Activated CD8-positive, alpha-beta T cell treated with anti-CD3 and anti-CD28 coated beads for 36 hours (primary cell): ENCODE measurements at places on chromosomes 1 and 21. TPM values are rescaled to one million over a fixed set of nuclear protein-coding genes. Genes with fewer than 3 reads are reported as not detected.

DNA sequence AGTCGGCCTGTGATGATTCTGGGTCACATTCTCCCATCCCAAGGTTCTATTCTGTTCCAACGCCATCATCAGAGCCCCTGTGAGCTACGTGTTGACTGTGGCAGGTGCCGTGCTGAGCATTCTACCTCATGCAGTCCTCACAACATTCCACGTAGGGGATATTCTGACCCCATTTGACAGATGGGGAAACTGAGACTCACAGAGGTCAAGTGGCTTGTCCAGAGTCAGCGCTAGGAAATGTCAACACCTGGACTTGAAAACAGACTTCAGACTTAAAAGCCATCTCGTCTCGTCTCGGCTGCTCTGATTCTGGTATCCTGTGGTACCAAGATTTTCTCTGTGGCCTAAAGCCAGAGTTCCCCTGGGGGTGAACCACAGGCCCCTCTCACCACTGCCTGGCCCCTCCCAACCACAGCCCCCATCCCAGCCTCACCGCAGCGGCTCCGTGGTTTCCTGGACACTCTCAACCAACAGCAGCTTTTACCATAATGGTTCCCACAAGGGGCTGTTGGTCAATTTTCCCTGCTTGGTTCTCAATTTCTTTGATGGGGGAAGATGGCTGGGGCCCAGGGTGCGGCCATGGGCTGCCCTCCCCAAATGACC lies 39.6 kb downstream of the SDC3 start:
- DNase-seq: peak; percentile 40

Gene APCS
- not detected for total RNA-seq

DNA sequence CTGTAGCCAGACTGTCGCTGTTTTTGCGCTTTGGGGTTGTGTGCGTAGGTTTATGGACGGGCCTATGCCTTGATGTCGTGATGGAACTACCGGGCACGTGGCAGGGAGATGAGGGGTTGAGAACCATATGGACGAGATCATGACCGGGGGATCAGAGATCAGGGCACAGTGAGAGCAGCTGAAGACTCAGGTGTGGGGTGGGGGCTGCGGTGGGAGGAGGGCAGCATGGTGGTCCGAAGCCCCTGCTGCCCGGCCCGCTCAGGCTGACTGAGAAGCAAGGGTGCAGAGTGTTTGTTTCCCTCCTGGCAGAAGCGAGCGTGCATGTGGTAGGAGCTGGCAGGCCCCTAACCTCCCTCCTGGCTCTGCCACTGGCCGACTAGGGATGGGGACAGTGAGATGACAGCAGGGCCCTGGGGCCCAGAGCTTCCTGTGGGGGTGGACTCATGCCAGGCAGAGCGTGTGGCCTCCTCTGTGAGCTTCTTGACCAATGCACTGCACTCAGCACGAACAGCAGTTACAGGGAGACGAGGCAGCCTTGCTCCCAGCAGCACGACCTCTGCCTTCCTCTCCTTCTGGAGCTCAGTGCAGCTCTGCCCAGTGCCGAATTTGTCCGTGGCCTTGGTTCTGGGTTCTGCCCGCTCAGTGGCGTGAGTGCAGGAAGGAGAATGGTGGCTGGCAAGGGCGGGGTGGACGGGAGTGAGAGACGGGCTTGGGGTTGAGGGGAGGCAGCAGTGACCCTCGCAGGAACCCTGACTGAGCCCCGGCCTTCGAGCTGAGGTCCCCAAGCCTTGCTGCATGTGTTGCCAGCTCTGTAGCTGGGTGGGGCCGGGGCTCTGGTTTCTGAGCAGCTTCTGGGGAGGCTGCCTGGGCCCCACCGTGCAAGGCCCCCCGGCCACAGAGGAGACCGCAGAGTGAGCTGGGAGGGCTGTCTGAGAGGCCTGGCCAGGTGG lies 22.2 kb upstream of the LRRC3 start:
- DNase-seq: no peak

DNA sequence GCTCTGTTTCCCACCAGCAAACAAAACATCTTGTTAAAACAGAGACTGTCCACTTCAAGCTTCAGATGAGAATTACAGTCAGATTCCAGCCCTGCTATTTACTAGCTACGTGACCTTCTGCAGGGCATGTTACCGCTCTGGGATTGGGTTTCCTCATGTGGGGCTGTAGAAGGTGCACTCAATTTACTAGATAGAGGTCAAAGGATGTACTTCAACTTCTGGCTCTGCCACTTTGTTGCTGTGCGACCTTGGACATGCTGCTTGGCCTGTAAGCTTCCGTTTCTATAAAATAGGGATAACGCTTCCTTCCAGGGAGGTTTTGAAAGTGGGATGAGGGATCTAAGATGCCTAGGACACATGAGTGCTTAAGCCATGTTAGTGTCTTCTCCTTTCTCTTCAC lies 46.0 kb upstream of the LRIG2 start:
- no peak for DNase-seq

- DNase-seq: peak; percentile 46
These were observed 51.0 kb downstream of the RPL5 start for GRCh38 chr1:92882819-92883218.

DNA sequence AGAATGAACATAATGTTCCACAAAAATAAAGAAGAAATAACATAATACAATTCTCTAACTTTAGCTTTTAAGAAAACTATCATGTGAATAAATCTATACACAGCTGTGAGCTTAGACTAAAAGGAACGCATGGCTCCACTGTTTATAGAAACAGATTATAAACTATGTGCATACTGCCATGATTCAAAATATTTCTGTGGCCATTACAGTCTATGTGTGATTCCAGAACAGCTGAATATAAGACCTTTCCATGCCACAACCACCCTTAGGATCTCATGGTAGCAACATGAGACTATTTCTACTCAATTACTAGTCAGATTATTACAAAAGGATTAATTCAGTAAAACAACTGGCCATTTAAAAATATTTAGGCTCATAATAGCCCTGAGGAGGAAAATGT lies 3.9 kb downstream of the CHML start:
- DNase-seq: no peak

- peak; percentile 19 for DNase-seq
These were observed 478 bp upstream of the PRDM2 start for GRCh38 chr1:13699510-13699909.

DNA sequence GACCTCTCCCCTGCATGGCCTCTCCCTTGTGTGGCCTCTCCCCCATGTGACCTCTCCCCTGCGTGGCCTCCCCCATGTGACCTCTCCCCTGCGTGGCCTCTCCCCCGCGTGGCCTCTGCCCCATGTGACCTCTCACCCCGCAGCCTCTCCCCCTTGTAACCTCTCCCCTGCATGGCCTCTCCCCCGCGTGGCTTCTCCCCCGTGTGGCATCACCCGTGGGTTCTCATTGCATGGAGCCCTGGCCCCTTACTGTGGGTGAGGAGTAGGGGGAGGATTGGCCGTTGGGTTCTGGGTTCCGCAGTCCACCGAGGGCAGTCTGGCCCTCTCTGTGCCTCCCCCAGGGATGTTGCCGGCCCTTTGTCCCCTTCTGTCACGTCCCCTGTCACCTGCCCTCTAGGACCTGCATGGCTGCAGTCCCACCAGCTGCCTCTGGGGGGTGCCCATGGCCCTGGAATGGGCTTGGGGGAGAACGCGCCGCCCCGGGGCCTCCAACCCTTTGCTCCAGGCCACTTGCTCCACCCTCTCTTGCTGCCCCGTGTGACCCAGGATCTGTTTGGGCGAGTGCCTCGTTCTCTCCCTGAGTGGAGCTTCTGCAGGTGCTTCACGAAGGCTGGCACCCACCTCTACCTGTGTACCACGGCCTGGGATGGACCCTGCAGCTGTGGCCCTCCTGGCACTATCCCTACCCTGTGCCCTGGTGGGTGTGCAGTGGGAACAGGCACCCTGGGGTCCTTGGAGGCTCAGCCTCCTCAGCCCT lies 21.3 kb downstream of the RRP1 start:
- peak; percentile 95 for DNase-seq

Gene SPRR1A
- total RNA-seq: not detected

GRCh38 chr1:55402671-55403464 lies 187.7 kb upstream of the USP24 start:
- DNase-seq: no peak

DNA sequence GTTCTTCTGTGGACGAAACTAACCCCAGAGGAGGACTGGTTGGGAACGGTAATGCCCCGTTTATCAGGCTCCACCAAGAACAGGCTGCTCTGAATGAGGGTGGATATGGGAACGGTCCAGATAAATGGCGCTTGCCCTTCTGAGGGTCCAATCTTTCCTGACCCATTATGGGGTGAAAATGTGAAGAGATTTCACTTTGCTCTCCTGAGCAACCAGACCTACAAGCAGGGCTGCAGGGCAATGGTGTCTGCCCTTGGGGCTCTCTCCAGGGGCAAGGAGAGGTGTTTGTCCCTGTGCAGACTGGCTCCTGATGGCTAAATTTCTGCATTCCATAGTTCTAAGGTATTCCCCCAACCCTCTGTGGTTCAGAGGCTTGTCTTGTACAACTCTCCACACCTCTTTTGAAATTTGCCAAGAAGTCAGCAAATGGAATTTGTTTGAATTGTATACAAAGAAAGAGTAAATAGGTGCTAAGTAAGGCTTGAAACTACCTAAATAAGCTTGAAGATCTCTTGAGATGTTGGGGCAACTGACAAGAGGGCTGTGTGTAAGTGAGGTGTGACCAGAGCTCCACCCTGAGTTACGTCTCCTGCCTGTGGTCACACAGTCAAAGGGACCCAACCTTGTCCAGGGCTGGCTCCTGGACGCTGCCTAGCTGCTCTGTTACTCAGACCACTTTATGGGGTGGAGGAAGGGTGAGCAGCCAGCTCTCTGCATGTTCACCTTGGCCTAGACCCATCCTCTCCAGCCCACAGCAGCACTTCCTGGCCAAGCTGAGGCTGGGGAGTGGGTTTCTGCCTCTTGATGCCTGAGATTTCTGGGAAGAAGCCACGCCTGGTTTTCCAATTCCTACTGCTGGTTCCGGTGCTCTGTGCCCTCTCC lies 24.8 kb downstream of the SLC2A1 start:
- DNase-seq: no peak

DNA sequence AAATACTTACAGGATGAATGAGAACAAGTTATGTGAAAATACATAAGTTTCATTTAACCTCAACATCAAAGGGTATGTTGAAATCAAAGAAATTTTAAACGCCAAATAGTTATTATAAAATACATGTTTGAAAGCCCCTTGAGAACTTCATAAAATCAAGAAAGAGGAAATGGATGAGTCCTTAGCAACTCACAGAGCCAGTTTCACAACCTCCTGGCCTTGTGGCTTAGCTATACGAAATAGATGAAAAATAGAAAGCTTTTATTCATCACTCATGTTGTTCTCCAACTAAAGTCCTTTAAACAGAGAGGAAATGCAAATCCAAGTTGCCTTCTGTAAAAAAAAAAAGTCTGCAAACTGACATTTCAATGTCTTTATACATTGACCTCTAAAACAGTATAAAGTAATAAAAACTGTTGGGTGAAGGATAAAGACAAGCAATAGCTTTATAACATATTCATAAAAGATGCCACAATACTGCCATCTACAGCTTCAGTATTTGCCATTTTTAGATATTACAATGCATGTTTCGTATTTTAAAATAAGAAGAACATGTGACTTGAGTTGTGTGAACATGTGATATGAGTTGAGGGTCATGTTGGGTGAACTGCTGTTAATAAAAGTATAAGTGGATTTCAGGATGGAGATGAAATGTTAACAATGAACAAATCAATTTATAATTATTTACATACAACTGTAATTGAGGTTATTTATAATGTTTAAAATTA lies 847.8 kb downstream of the MRPL39 start:
- no peak for DNase-seq

GRCh38 chr1:245880754-245881403 lies 626.2 kb downstream of the SMYD3 start:
- DNase-seq: no peak

DNA sequence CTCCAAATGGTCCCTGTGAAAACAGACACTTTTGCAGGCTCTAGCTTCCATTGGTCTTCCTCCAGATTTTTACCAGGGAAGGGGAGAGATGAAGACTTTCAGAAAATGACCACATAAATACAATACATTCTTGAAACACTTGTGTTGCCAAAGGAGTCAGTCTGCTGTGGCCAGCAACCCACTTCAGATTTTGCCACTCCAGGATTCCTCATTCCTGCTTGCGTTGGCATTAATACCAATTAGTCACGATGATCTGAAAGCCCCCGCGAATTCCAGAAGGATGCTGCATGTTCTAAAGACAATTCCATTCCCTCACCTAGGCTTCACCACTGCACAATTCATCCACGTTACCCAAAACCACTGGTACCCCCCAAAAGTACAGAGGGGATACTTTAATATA lies 7.9 kb upstream of the BACE2 start:
- DNase-seq: no peak

DNA sequence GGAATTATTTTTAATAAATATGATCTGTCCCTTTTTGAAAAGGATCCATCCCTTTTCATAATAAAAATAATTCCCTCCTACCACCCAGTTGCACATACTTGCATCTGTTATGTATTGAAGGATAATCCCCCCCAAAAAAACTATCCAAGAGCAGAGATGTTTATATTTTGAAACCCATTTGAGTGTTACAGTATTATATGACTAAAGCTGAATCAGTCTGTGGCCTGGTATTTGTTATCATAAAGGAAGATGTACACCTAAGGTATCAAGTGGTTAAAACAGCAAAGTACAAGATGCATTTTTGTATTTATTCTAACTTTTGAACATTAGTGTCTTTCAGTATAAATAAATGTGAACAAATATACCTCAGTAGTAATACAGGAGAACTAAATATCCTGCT lies 12.7 kb upstream of the TGFB2 start:
- DNase-seq: no peak

DNA sequence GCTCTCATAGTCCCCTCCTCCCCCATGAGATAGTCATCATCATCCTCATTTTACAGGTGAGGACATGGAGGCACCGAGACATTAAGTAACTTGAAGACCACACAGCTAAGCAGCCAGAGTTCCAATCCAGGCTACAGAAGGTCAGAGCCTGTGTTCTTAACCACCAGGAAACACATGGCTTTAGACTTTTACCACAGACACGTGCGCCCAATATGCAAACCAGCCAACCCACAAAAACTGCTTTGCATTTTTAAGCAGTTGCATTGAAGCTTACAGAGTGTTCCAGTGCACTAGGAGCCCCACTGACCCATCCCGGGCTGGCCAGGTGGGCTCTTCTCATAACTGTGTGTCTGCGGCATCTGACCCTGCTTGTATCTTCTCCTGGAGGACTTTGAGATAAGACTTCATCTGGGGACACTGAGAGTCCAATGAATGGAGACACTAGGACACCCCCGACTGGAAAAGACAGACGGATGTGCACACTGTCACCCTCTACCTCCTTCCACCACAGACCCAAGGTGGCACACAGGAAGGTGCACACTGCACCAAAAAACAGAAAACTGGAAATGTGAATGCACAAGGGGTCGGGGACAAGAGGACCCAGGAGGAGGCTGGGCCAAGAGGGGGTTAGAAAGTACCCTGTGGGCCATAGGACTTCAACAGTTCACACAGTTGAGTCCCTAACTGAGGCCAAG lies 56.4 kb downstream of the ETS2 start:
- DNase-seq: peak; percentile 22

GRCh38 chr21:34693192-34693810 lies 24.5 kb downstream of the CLIC6 start:
- DNase-seq: peak; percentile 68

GRCh38 chr1:60936591-60937342 lies 145.6 kb upstream of the NFIA start:
- DNase-seq: no peak

Gene KLF17
- not detected for total RNA-seq
